Activated CD8-positive, alpha-beta memory T cell treated with anti-CD3 and anti-CD28 coated beads for 24 hours (primary cell): ENCODE measurements at places on chromosomes 4 and X.
A peak's percentile ranks its signal among the peaks of the same experiment; 100 is the strongest.

- DNase-seq, result no peak
These were observed 16.2 kb downstream of the AFF1 start for GRCh38 chr4:86950831-86951525.

- DNase-seq, result no peak
These were observed 57.0 kb downstream of the TRIML1 start for GRCh38 chr4:188196134-188196735.

GRCh38 chr4:151361126-151361525, 35.7 kb upstream of the SH3D19 start:
- DNase-seq, result no peak

GRCh38 chr4:142663828-142664227, 182.3 kb downstream of the INPP4B start:
- DNase-seq, result no peak

- DNase-seq, result no peak
These were observed 1615.3 kb downstream of the PCDH18 start for GRCh38 chr4:135917011-135917410.

GRCh38 chrX:102849396-102849795, 87.7 kb upstream of the RAB40AL start:
- no peak for DNase-seq

DNA sequence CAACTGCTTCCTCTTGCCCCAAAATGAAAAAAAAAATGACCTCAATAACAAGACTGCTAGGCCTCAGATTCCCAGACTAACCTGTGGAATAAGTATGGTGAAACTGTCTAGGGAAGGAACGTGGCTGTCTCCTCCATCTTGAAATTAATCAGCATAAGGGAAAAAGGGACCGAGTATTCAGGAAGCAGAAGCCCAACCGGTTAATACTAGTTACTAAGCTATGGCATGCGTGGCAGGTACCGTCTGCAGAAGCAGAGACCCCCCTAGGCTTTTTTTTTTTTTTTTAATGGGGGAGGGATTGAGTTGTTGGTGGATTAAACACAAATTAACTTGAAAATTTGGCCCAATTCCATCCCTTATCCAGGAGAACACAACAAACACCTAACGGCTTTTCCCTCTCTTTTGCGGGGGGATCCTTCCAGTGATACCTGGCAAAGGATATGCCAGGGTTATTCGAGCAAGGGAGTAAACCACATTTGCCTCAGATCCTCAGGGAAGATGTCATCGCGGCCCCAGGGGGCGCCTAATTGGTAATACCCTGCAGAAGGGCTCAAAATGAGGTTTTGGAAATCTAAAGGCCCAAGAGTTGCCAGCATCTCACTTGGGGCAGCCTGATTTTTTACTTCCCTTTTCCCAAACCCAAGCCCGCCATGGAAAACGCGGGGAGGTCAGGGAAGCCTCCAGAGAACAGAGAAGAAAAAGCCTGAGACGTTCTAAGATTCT, 893 bp downstream of the RLIM start:
- DNase-seq, result peak; percentile 60

- no peak for DNase-seq
These were observed 76.0 kb downstream of the ARAP2 start for GRCh38 chr4:36168127-36168878.

DNA sequence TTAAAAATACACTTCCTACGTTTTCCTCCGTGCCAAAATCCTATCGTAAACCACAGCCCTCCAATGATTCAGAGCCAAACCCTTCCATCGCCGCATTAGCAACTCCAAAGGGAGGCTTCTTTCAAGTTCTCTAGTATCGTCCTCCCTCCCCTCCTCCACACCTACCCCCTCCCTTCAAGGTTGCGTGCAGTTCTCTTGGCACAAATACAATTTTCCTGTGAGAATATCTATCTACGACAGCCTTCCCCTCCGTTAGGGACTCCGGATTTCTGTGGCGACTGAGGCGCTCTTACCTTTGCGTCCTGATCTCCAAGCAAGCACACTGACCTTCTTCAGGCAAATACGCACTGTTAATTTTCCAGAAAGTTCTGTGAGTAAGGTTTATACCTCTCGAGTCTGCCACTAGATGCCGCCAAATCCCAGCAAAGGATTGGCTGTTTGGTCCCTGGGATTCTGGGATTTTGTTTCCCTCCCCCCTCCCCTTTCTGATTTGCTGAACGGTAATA, 1.2 kb upstream of the MORF4L2 start:
- DNase-seq, result peak; percentile 75

DNA sequence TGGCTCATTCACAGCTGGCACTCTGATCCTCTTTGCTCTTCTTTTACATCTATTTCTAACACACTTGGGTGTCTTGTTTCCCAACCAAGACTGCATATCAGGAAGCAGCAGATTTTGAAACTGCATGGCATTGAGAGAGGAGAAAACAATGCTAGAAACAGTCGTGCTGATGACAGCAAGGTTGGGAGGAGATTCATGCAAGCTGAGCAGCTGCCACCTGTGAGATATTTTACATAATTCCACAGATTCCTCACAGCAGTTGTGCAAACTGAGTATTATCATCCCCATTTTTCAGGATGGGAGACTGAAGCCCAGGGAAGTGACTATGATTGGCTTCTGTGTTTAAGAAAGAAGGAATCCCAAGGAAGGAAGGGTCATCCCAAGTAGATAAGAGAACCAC, 105.0 kb downstream of the SLC2A9 start:
- no peak for DNase-seq

DNA sequence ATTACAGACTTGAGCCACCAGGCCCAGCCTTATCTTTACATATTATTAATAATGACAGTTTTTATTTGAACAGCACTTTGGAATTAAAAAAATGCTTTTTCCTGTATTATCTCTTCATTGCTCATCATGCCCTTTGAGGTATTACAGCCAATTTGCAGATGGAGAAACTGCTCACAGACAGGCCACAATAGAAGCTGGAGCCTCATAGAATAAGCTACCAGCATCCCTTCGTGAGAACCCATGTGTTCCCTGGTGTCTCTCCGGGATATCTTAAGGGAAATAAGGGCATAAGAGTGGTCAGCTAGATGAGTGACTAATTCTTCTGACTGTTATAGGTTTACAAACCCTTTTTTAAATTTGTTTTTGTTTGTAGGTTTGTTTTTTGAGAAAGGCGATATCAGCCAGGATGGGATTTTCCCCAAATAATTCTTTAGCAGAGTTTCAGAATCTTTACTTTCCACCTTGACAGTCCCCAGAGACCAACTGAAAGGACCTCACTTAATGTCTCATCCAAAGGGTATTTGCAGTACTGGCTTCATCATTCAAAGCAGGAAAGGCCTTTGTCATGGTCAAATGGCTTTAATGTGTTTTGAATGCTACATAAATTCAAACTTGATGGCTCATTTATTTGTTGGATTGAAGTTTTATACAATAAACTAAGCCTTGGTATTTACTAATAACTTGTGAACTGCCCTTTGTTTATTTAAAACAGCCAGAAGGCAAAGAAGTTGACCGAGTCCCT, 48.0 kb upstream of the SOD3 start:
- DNase-seq, result no peak

DNA sequence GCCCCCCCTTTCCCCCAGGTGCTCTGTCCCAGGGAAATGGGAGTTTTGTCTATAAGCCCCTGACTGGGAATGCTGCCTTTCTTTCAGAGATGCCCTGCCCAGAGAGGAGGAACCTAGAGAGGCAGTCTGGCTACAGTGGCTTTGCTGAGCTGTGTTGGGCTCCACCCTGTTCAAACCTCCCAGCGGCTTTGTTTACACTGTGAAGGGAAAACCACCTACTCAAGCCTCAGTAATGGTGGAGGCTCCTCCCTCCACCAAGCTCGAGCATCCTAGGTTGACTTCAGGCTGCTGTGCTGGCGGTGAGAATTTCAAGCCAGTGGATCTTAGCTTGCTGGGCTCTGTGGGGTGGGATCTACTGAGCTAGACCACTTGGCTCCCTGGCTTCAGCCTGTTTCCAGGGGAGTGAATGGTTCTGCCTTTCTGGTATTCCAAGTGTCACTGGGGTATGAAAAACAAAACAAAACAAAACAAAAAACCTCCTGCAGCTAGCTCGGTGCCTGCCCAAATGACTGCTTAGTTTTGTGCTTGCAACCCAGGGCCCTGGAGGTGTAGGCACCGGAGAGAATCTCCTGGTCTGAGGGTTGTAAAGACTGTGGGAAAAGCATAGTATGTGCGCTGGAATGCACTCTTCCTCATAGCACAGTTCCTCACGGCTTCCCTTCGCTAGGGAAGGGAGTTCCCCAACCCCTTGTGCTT, 41.7 kb downstream of the ITM2A start:
- DNase-seq, result no peak

- DNase-seq, result no peak
These were observed 556.7 kb upstream of the BOD1L1 start for GRCh38 chr4:14184265-14184664.

GRCh38 chrX:151042842-151043241, 59.7 kb downstream of the HMGB3 start:
- no peak for DNase-seq

GRCh38 chr4:72902354-72902753, 167.2 kb downstream of the COX18 start:
- DNase-seq, result no peak

DNA sequence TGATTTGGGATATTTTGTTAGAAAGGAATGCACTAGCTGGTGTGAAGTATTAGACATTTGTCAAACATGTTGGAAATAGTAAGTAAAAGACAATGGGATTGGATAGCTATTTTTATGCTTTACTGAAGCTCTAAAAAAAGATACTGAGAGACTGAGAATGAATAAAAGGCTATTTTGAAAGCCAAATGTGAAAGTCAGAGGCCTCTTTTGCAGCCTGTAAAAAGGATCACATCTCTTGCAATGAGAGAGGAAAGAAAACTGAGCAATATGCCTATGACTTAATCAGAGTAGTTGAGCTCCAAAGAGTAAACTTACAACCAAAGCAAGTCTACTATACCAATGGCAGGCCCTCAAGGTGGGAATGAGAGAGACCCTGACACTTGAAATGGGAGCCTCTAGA, 212.6 kb upstream of the LCORL start:
- no peak for DNase-seq

DNA sequence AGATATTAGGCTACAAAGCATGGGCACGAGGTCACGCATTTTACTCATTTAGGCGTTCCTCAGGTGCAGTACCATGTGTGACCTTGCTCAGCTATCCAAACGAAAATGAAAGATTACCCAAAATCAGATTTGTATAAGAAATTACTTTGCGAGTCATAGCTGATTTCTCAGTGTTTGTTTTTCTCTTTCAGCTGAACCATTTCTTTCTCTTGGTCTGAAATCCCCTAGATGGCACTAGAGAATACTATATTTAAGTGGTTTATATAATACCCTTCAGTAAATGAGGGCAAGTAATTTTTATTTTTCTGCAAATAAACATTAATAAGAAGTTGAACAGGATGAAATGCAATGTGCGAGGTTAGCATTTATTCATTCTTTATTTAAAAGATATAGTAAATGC, 496.6 kb downstream of the STIM2 start:
- DNase-seq, result no peak

DNA sequence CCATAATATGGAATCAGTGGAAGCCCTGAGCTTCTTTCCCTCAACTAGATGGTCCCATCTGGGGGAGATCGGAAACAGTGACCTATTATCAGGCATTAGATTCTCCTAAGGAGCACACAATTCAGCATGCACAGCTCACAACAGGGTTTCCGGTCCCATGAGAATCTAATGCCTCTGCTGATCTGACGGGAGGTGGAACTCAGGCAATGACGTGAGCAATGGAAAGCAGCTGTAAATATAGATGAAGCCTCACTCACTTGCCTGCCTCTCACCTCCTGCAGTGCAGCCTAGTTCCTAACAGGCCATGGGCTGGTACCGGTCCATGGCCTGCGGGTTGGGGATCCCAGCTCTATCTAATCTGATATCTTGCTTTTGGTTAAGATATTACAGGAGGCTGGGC, 88.9 kb downstream of the COX7B2 start:
- DNase-seq, result no peak

DNA sequence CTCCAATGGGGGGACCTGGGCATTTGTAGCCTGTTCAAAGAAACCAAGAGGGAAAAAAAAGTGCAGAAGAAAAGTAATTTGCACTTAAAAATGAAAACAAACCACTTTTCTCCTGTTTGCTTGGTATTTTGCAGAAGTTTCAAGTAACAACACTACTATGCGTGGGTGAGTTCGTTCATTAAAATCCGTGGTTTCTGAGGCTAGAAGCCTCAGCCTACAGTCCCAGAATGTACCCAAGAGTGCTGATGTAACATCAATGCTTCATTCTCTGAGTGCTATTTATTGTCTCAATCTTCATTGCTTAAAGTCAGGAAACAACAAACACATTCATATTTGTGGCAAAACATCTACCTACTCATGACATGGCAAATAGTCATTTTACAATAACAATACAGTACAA, 29.2 kb downstream of the LGI2 start:
- no peak for DNase-seq

GRCh38 chrX:43504394-43504793, 151.7 kb upstream of the MAOA start:
- DNase-seq, result no peak

- DNase-seq, result no peak
These were observed 50.9 kb downstream of the PRKG2 start for GRCh38 chr4:81164126-81164525.

DNA sequence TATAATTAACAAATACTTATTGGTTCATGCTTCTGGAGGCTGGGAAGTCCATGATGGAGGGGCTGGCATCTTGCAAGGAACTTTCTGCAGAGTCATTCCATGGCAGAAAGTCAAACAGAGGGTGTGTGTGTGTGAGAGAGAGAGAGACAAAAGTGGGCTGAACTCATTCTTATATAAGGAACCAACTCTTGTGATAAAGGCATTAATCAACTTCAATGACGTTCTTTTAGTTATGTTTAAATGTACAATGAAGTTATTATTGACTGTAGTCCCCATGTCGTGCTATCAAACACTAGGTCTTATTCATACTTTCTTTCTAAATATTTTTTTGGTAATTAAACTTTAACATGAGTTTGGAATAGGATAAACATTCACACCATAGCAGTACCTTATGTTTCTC, 1408.8 kb downstream of the STIM2 start:
- no peak for DNase-seq

- no peak for DNase-seq
These were observed 102.6 kb downstream of the FSTL5 start for GRCh38 chr4:162061214-162061613.

GRCh38 chr4:98652996-98653395, 5.4 kb downstream of the TSPAN5 start:
- no peak for DNase-seq

- no peak for DNase-seq
These were observed 82.6 kb downstream of the FAM53A start for GRCh38 chr4:1601533-1601835.

- DNase-seq, result no peak
These were observed 64.9 kb downstream of the MAOA start for GRCh38 chrX:43720961-43721360.

GRCh38 chr4:15694431-15694830, 8.4 kb upstream of the BST1 start:
- no peak for DNase-seq

GRCh38 chrX:106931831-106932491, 11.8 kb downstream of the CLDN2 start:
- DNase-seq, result no peak
